Activated naive CD8-positive, alpha-beta T cell treated with anti-CD3 and anti-CD28 coated beads, Interleukin-2, amount 10 ng/mL, durations not matched to agents 7 days and 5 days (primary cell): ENCODE measurements at places on chromosomes 5 and 9. TPM values are rescaled to one million over a fixed set of nuclear protein-coding genes. Genes with fewer than 3 reads are reported as not detected.
A peak's percentile ranks its signal among the peaks of the same experiment; 100 is the strongest.

ATG10 gene
- total RNA-seq: 12.4 TPM

- H3K4me3 ChIP-seq: no peak overlapping the region
- H3K4me1 ChIP-seq: no peaks in the 10 kb centered on the region
- H3K27ac ChIP-seq: no peak overlapping the region
- DNase-seq: no peak
- no peaks in the 10 kb centered on the region for H3K36me3 ChIP-seq
Measured at GRCh38 chr5:106140101-106140500, 1530.6 kb downstream of the EFNA5 start.

DND1 gene
- 3.1 TPM for total RNA-seq

DNA sequence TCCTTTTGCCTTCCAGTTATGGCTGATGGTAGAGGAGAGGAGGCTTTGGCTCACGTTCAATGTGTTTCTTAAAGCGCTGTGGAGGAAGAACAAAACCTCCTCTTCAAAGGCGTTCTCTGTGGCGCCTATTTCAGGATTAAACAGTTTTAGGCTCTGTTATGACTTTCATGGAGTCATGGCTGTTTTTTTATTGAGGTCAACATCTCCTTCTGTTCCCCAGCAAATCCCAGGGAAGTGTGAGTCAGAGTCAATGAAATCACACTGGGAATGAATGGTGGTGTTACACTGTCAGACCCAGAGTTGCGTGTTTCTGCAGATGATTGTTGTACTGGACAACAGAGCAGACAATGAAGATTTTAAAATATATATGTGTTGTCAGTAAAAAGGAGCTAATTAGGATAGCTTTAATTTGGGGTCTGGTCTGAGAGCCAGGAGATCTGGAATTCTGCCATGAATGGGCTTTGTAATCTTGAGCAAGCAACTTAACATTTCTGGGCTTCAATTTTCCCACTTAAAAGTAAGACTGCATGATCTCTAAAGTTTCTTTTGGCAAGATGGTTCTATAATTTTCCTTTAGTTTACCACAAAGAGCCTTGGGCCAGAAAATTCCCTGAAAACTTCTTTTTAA is 240.7 kb downstream of the CSNK1G3 start:
- no peak overlapping the region for H3K27ac ChIP-seq
- no peak overlapping the region for H3K4me3 ChIP-seq
- H3K36me3 ChIP-seq: no peaks in the 10 kb centered on the region
- no peaks in the 10 kb centered on the region for H3K4me1 ChIP-seq

CD14 gene
- total RNA-seq: 3.5 TPM

GABRG2 gene
- not detected for total RNA-seq

COQ4 gene
- total RNA-seq: 35.1 TPM

DNA sequence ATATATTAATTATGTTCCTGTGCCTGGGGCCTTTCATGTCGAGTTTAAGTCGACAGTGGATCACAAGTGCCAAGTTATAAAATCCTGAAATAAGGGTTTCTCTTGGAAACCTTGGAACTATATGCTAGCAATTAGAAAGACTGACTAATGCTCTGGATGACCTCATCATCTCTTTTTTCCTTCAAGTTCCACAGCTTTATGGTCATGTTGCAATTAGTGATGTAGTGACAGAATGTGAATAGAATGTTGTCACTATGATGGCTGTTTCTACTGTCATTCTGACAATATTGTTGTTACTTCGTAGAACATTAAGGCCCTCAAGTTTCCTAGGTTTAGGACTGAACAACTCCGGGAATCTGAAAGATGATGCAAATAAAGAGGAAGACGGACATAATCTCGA is 368.0 kb upstream of the SEMA6A start:
- H3K27me3 ChIP-seq: peaks cover 2% of the 10 kb centered on the region
- H3K4me1 ChIP-seq: no peaks in the 10 kb centered on the region
- no peak overlapping the region for H3K27ac ChIP-seq
- no peak overlapping the region for H3K4me3 ChIP-seq

- no peak for DNase-seq
- H3K27me3 ChIP-seq: no peaks in the 10 kb centered on the region
- no peak overlapping the region for H3K27ac ChIP-seq
- H3K4me1 ChIP-seq: peaks cover 3% of the 10 kb centered on the region
- peaks cover 45% of the 10 kb centered on the region for H3K36me3 ChIP-seq
Measured at GRCh38 chr9:101388507-101388993, 3.7 kb upstream of the BAAT start.

SYK gene
- 0.82 TPM for total RNA-seq

- H3K4me1 ChIP-seq: no peaks in the 10 kb centered on the region
- H3K27me3 ChIP-seq: no peaks in the 10 kb centered on the region
Measured at GRCh38 chr5:35338157-35338453, 107.8 kb upstream of the PRLR start.

DNA sequence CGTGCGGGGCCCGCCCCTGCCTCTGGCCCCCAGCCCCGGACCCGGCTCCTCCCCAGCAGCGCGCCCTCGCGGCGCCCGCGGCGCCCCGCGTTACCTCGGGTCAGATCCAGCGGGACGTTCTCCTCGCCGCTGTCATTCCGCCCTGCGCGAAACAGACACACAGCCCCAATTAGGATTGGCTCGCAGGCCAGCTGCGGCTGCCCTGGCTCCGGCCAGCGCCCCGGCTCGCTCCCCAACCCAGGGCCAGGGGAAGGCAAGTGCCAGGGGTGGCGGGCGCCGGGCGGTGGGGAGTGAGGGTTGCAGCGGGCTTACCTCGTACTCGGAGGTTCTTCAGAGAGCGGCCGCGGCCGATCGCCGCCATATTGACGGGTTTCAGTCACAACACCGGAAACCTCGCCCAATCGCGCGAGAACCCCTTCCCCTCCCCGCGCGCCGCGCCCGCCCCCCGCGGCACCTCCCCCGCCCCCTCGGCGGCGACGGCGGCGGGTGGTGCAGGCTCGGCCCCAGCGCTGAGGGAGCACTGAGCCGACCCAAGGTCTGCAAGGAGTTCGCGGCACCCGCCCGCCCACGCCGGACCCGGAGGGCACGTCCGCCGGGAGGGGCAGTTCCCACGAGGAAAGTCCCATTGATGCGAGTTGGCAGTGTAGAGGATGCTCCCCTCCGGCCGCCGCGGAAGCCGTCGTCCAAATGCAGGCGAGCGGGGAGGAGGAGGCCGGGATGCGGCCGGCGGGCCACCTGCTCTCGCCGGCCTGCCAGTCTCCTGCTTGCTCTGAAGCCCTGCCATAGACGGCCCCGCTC is at the start of gene RICTOR:
Gene RICTOR (minus strand): TSS at position 383 of the 798 bp plus-strand sequence. CDS start 22 bp downstream, at position 361.
- H3K27ac ChIP-seq: peak within 1 kb of the TSS; percentile 97
- peaks cover 25% of the 10 kb centered on the region for H3K36me3 ChIP-seq

DNA sequence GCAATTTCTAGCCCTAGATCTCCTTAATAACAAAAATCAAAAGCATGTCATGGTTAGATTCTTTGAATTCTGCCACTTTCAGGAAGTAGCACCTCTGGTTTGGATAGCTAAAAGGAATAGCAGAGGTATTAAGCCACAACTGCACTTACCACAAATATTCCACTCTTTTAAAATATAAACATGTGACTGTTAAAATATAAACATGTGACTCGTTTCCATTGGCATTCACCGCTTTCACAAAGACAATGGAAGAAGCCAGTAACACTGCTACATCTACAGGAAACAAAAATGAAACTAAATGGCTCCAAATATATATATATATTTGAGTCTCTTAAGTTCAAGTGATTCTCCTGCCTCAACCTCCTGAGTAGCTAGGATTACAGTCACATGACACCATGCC is 222.9 kb downstream of the ARL15 start:
- H3K27me3 ChIP-seq: no peaks in the 10 kb centered on the region
- peaks cover 3% of the 10 kb centered on the region for H3K4me1 ChIP-seq
- no peak overlapping the region for H3K4me3 ChIP-seq
- DNase-seq: no peak
- no peak overlapping the region for H3K27ac ChIP-seq

DNA sequence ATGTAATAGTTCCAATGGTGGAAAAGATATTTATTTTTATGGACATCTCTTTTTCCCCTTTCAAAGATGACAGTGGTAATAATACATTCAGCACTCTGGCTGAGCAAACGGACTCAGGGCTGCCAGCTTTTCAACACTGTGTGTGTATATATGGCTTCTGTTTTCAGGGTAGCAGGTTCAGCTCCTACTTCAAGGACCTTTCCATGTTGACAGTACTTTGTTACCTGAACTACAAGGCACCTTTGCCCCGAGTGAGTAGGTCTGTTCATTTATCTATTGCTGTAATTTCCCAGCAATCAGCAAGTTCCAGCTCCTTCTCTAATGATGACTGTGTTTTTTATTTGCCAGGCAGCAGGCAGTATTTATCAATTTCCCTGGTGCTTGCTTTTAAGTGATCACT is 387.4 kb upstream of the KIF2A start:
- H3K4me1 ChIP-seq: no peaks in the 10 kb centered on the region
- H3K36me3 ChIP-seq: no peaks in the 10 kb centered on the region
- H3K4me3 ChIP-seq: no peak overlapping the region
- no peak for DNase-seq
- H3K27me3 ChIP-seq: no peaks in the 10 kb centered on the region

DNA sequence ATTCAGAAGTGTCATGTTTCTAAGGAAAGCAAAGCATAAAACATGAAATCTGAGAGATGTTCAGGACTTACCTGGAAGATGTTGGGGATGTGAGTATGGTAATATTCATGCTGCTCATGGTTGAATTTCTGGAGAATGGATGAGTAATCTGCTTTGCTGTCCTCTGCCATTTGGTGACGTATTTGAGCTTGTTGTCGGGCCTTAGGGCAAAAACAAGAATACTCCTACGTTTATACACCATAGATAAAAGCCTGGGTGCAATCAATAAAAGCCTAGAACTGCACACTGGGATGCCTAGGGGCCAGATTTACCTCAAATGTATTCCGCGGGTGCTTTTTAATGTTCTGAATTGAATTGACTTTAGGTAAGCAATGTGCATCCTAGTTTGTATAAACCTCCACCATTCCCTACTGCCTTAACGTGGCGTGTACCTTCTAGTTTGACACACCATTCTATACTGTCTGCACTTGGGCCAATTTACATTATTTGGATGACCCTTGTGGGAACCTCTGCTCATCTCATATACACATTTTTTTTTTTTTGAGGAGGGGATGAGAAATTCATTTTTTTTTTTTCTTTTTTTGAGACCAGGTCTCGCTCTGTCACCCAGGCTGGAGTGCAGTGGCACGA is 94.4 kb downstream of the USP20 start:
- no peak overlapping the region for H3K4me3 ChIP-seq
- H3K27ac ChIP-seq: no peak overlapping the region
- H3K36me3 ChIP-seq: peaks cover 31% of the 10 kb centered on the region
- no peaks in the 10 kb centered on the region for H3K27me3 ChIP-seq

DNA sequence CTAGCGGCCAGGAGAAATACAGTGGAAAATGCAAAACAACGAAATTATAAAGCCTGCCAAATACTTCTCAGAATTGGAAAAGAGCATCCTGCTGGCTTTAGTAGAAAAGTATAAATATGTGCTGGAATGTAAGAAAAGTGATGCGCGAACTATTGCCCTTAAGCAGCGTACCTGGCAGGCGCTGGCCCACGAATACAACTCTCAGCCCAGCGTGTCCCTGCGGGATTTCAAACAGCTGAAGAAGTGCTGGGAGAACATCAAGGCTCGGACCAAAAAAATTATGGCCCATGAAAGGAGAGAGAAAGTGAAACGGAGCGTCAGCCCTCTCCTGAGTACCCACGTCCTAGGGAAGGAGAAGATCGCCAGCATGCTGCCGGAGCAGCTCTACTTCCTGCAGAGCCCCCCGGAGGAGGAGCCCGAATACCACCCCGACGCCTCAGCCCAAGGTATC is 15.0 kb downstream of the MSANTD3 start:
- no peaks in the 10 kb centered on the region for H3K27me3 ChIP-seq
- H3K36me3 ChIP-seq: peaks cover 5% of the 10 kb centered on the region
- H3K4me1 ChIP-seq: peaks cover 5% of the 10 kb centered on the region
- H3K4me3 ChIP-seq: no peak overlapping the region
- no peak overlapping the region for H3K27ac ChIP-seq

CTXN3 gene
- total RNA-seq: not detected

- no peaks in the 10 kb centered on the region for H3K27me3 ChIP-seq
- H3K36me3 ChIP-seq: peaks cover 52% of the 10 kb centered on the region
- no peak overlapping the region for H3K4me3 ChIP-seq
- H3K4me1 ChIP-seq: no peaks in the 10 kb centered on the region
Measured at GRCh38 chr9:109047259-109047658, 34.0 kb upstream of the CTNNAL1 start.

DNA sequence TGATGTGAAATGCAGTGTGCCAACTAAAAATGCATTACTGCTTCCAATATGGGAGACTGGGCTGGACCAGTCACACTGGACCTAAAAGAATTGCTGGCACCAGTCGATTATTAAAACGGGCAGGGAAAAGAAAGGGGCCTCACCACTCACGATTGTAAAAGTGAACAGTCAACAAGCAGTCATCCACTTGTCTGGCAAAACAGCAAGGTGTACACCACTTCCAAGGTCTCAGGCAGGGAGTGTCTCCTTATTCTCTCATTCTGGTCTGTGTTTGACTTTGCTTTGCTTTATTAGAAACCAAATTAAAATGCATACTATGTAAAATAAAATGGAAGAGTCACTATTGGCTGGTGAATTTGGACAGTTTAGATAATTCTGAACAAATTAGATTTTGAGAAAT is 57.8 kb upstream of the TRPM3 start:
- H3K36me3 ChIP-seq: no peaks in the 10 kb centered on the region
- no peaks in the 10 kb centered on the region for H3K4me1 ChIP-seq
- no peak for DNase-seq
- no peak overlapping the region for H3K4me3 ChIP-seq

DNA sequence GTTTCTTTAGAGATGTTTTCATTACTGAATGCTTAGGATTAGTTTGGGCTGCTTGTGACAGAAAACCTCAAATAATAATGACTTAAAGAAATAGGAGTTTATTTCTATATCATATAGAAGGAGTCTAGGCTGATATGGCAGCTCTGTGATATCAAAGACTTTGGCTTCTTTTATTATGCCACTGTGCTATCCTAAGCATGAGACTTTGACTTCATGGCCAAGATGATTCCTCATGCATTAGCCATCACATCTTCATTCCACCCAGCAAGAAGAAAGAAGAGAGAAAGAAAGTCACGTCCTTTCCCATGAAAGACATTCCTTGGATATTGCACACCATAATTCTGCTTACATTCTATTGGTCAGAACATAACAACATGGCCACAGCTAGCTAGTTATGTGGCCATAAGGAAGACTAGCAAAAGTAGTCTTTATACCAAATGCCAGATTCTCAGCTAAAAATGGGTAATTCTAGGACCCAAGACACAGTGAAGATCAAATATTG is 76.2 kb downstream of the DAPK1 start:
- H3K4me3 ChIP-seq: no peak overlapping the region
- no peak for DNase-seq
- H3K27ac ChIP-seq: no peak overlapping the region
- H3K27me3 ChIP-seq: peaks cover 4% of the 10 kb centered on the region

LRRC19 gene
- not detected for total RNA-seq

GRCh38 chr9:29389421-29389820 is 1816.1 kb upstream of the C9orf72 start:
- no peaks in the 10 kb centered on the region for H3K4me1 ChIP-seq
- H3K27me3 ChIP-seq: no peaks in the 10 kb centered on the region
- H3K4me3 ChIP-seq: no peak overlapping the region
- no peak overlapping the region for H3K27ac ChIP-seq

DNA sequence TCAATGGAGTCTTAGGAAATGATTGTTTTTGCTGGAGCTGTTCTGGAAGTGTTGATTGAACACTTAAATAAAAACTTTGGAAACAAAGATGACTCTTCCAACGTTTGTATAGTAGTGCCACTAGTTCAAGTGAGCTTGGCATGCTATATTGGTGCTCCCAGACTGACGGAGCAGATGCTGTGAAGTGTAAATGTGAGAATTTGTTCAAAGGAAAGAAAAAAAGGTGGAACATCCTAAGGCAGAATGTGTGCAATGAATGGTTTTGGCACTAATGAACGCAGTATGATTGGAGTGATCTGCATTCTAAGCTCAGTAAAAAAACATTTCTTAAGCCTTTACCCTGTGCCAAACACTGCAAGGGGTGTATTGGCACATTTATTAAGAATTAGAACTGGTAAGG is 69.8 kb downstream of the ZNF474 start:
- H3K4me3 ChIP-seq: no peak overlapping the region
- H3K4me1 ChIP-seq: peaks cover 2% of the 10 kb centered on the region
- no peak overlapping the region for H3K27ac ChIP-seq
- no peaks in the 10 kb centered on the region for H3K36me3 ChIP-seq
